Activated CD4-positive, alpha-beta T cell treated with anti-CD3 and anti-CD28 coated beads, Interleukin-10, Interleukin-2, amounts not matched to agents 100 ng/mL and 50 ng/mL, durations not matched to agents 16 hours and 8 hours (primary cell): ENCODE measurements at places on chromosomes 11 and 22.

DNA sequence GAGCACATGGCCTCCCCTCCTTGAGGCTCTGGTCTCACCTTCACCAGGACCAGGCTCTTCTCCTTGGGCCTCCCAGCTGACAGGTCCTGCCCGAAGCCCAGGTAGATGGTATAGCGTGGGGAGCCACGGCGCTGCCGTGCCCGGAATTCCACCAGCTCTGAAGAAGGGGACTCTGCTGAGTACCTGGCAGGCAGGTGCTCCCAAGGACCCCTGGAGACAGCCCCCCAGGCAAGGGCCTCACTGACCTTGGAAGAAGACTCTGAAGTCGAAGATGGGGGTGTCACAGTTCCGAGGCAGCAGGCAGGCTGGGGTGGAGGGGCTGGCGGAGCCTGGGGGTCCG, 2.8 kb downstream of the IRF7 start:
- no peak for DNase-seq

DNA sequence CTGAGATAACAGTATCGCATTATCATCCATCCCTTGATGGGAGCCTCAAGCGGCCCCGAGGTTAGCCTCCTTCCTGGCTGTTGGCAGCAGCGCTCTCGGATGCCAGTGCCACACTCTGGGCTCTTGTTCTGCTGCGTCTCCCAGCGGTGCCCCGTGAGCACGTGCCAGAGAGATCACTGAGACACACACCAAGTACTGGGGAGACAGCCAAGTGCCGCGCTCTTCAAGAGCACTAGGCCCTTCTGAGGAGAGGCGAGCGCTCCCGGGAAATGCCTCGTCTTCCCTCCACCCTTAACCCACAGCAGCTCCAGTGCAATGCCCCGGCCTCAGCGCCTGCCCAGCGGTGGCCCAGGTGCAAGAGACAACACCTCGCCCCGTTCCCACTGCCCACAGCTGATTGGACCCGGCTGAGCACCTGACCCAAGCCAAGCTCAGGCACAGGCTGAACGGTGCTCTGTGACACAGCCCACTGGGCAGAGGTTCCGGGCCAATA, 248.3 kb upstream of the NARS2 start:
- no peak for DNase-seq

DNA sequence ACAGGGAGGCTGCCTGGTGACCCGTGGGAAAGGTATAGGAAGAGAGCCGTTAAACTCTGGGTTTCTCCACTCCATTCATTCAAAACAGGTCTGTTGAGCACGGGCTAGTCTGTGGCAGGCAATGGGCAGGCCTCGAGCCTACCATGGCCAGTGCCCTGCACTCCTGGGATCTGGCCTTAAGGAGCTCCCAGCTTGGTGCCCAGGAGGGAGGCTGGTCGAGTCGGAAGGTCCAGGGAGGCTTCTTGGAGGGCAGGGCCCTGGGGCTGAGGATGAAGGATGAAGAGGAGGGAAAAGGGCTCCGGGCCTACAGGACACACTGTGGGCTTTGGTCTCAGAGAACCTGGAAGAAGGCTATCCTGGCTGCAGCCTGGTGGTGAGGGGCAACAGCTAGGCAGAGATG, 41.9 kb upstream of the MN1 start:
- DNase-seq = no peak

DNA sequence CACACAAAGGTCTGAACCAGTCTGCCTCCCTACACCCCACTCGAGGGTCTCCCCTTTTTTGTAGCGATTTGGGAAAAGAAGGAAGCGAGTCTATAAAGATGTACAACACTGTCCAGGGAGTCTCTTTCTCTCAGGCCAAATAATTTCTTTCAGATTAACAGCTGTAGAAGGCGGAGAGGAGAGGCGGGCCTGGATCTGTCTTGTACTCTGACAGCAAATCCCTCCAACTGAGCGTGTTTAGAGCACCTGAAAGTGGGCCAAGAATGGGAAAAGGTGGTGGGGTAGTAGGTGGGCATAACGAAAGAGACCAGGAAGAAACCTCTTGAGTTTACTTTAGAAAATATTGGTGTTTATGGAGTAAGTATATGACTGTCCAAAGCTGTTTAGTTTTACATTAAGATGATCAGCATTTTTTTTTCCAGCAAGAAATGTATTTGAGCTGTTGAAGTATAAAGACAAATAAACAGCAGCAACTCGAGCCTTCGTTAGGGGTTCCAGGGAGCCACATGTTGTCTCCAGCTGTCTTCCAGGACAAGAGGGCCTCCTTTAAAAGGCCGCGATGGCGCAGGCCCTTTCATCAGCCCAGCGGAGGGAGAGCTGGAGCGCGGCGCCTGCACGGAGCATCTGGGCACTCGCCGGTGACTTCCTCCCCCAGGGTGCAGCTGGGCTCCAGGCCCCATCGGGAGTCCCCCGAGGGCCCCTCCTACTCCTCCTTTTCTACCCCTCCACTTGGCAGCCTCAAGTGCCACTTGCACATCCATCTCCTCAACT, 34.9 kb downstream of the SCUBE1 start:
- DNase-seq = no peak

DNA sequence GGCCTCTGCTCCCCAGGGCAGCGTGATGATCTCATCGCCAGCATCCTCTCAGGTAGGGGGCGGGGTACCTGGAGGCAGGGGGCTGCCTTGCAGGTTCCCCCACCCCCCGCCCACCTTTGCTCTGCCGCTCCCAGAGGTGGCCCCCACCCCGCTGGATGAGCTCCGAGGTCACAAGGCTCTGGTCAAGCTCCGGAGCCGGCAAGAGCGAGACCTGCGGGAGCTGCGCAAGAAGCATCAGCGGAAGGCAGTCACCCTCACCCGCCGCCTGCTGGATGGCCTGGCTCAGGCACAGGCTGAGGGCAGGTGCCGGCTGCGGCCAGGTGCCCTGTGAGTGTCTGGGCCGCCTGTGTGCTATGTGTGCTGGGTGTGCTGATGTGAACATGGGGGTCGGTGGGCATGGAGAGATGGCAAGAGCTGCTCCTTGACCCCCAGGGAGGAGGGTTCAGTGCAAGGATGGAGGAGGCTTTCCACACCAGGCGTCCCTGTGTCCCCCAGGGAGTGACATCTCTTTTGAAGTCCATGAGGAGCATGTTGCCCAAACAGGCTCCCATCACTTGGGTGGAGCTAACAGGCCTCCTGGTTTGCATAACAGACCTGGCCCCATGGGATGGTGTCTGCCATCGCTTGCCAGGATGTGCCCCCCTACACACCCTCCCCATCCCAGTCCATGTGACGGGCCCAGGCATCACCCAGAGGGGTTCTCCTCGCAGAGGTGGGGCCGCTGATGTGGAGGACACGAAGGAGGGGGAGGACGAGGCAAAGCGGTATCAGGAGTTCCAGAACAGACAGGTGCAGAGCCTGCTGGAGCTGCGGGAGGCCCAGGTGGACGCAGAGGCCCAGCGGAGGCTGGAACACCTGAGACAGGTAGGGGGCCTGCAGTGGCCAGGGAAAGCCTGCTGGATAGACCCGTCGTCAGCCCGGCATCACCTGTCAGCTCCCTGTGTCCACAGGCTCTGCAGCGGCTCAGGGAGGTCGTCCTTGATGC, 14.1 kb downstream of the PLCB3 start:
- DNase-seq = no peak

DNA sequence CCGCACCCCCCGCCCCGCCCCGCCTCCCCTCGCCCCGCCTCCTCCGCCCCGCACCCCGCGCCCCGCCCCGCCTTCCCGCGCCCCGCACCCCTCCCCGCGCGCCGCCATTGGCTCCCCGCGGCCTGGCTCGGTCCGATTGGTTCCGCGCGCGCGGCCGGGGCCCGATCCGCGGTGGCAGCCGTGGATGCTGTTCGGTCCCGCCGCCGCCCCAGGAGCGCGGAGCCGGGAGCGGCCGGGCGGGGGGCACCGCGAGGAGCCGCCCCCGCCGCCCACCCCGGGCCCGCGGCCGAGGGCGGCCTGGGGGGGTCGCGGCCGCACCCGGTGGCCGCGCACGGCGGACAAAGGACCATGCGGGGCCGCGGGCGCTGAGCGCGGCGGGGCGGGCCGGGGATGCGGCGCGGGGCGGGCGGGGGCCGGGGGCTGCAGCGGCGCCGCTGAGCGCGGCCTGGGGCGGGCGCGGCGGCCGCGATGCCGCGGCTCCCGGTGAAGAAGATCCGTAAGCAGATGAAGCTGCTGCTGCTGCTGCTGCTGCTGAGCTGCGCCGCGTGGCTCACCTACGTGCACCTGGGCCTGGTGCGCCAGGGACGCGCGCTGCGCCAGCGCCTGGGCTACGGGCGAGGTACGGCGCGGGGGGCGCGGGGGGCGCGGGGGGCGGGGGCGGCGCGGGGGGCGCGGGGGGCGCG, at the start of gene B4GALNT4:
B4GALNT4 (plus strand) TSS at position 164 of the 683 bp plus-strand sequence; CDS start at position 469, 305 bp downstream.
- no peak for DNase-seq
